HTR-8/SVneo (cell line): ENCODE measurements at places on chromosomes 4 and X.

GRCh38 chr4:61866378-61867030, 666.4 kb downstream of the ADGRL3 start:
- no peak for DNase-seq

DNA sequence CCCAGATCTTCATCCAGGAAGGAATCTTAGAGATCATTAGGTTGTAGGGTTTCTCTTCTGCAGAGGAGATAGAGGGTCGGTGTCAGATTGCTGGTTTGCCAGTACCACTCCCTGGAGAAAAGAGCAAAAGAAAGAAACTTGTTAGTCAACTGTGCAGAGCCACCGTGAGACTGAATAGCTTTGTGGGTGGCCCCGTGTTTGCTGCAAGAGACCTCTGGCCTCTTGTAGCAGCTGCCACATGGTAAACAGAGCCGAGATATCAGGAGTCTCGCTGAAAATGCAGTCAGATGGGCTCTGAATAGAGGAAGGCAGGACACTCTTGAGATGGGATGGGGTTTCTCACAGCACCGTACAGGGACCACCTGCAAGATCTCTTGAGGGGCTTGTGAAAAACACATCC, 149.7 kb downstream of the PTTG2 start:
- no peak for DNase-seq

DNA sequence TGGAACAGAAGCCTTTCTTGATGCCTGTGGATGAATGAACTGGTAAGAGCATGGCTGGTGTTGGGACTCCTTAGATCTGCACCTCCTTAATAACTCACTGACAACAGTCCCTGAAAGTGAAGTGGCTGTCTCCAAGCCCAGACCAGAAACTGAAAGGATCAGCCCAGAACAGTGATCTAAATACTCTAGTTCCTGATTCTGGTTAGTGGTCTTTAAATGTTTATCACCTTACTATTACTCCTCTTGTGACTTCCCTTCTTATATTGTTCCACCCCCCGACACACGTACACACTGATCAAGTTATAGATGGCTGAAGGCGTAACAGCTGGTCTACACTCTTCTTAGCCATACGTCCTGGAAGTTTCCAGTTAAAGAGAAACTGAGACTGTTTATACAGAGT, 33.8 kb upstream of the ARMCX2 start:
- no peak for DNase-seq

GRCh38 chr4:77145842-77146185, 11.2 kb upstream of the CCNG2 start:
- DNase-seq: no peak

DNA sequence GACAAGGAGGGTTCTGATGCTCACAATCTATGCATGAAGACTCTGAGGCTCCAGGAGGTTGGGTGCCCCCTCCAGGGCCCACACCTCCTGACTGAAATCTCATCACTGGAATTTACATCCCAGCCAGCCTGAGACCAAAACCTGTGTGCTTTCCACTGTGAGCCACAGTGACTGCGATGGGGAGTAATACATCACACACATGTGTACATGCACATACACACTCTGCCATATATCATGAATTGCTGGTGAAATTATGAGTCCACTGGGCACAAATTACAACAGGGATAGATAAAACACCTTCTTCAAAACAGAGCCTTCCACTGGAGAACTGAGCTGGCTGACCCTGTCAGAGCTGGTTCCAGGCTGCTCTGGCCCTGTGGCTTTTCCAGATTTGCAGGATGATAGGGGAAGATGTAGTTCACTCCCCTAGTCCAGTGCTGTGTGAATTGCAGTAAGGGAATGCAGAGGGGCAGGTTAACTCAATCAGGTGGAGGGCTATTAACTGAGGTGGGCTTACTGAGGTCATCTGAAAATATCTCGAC, 35.8 kb upstream of the MSX1 start:
- no peak for DNase-seq

DNA sequence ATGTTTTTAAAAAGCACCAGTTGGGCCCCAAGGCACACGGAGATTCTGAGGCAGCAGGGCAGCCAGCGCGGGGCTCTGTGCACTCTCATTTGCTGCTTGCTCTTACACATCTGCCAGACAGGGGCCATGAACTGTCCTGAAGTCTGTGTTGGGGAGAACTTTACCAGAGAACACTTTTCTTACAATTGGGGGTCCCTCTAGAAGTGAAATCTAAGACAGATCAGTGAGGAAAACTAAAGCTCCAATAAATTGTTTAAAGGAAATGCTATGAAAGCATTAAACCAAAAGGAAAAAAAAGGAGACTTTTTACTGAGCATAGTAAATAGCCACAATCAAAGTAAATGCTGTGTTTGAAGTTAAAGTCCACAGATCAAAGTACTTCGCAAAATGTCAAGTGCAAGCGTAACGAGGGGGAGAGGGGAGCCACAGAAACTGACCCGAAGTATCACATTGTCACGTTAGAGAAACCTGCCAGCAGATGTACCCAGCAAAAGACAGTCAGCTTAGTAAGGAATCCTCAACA, 37.8 kb downstream of the SORBS2 start:
- DNase-seq: no peak

GRCh38 chrX:129746557-129747470, 8.0 kb downstream of the XPNPEP2 start:
- no peak for DNase-seq

DNA sequence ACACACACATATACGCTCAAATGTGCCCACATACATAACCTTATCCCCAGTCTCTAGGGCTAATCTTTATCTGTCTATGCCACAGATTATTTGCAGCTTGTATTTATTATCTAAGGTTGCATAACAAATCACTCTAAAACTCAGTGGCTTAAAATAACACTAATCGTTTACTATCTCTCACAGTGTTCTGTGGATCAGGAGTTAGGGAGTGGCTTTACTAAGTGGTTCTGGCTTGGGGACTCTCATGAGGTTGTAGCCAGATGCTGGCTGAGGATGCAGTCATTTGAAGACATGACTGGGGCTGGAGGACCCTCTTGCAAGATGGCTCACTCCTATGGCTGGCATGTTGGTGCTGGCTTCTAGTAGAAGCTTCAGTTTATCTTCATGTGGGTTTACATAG, 68.5 kb upstream of the LNX1 start:
- DNase-seq: no peak

DNA sequence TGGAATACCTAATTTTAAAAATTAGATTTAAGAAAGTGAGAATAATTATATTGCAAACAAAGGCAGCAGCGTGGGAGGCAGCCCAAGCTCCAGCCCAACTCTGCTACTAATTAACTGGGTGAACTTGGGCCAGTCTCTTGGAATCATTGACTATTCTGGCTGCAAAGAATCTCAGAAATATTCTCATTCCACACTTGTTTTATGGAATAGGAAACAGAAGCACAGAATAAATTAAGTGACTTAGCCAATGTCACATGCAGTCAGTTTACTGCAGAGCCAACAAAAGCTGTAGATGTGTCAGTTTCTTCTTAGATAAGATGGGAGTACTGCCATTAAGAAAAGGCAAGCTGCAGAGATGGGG, 132.6 kb upstream of the FAM9B start:
- DNase-seq: no peak

GRCh38 chr4:114272226-114272625, 292.8 kb upstream of the ARSJ start:
- DNase-seq: peak; percentile 21

DNA sequence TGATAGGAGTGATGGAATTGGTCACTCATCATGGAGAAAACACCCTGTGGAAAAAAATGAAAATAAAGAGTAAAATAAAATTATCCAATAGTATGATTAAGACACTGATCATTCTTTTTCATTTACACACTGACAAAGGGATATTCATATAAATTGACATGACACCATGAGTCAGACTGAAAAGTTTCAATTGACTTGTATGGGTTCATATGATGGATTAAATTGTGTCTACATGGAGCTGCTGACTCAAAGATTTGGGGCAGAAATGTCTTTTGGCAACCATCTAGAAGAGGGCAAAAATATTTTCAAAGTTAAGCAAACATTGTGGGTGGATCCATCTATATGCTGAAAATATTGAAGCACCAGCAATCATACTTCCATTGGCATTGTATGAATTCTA, 153.4 kb upstream of the PPP3CA start:
- no peak for DNase-seq
